Left ventricle myocardium inferior (tissue), 1 donor: ENCODE measurements at places on chromosomes 16 and 17.
A peak's percentile ranks its signal among the peaks of the same experiment; 100 is the strongest.

GRCh38 chr17:962670-963069 is 16.9 kb downstream of the NXN start:
- no peak for DNase-seq

DNA sequence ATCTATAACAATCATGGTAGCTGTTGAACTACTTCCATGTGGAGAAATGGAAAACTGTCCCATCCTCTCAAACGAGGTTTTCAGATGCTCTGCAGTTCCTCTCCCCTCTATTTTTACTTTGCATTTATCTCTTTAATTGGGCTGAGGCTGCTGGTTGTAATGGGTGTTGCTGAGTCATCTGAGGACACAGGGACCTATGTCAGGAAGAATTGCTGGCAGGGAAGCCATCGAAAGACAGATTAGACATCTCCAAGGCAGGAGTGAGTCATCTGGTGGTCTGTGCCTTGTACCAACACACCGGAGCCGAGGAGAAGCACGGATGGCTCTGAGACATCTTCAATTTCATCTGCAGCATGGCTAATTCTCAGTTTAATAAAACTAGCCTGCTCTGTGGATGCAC is 394.5 kb downstream of the GRIN2A start:
- no peak for DNase-seq

DNA sequence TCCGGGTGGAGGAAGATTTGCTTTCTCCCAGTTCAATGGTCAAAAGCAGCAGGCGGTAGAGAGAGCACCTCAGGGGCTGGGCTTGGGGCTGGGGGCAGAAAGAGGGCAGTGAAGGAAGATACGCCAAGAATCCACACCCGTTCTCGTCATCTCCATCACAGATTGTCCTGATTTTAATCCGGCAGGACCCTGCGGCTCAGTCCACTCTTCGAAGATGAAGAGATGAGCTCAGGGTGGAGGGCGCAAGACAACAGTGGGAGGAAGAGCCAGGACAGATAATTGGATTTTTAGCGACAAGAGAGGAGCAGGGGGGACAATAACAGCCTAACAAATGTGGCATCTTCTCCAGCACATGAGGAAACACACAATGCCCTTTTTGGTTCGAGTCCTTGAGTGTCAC is 165.9 kb downstream of the SDK2 start:
- DNase-seq = no peak

- no peak for DNase-seq
These were observed 10.5 kb downstream of the SRL start for GRCh38 chr16:4231367-4231766.

DNA sequence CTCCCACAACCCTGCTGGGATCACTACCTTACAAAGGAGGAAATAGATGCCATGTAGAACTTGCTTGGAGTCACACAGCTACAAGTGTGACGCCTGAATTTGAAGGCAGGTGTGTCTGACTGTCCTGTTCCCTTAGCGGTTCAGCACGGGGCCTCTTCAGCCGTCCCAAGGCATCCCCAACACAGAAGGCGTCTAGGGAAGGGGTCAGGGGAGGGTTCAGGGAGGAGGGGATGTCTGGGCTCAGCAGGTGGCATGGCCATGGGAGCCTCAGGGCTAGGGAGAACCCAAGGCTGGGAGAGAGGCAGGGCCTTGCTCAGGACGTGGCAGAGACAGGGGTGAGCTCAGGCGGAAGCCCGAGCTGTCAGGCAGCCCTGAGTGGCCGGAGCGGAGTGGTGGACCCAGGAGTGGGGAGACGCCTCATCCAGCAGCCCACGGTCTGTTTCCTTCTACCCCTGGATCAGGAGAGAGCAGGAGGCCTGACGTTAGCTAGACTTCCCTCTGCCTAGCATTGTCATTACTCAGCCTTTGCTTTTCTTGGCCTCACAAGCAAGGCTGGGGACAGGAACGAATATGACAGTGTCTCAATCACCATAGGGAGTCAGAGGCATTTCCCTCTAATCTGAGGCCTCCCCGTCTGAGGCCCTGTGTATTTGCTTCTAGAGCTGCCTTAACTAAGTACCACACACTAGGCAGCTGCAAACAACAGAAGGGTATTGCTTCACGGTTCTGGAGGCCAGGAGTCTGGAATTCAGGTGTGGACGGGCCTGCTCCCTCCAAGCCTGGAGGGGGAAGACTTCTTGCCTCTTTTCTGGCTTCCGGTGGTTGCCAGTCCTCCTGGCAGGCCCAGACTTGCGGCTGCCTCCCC is 31.3 kb upstream of the ANKRD40CL start:
- no peak for DNase-seq

DNA sequence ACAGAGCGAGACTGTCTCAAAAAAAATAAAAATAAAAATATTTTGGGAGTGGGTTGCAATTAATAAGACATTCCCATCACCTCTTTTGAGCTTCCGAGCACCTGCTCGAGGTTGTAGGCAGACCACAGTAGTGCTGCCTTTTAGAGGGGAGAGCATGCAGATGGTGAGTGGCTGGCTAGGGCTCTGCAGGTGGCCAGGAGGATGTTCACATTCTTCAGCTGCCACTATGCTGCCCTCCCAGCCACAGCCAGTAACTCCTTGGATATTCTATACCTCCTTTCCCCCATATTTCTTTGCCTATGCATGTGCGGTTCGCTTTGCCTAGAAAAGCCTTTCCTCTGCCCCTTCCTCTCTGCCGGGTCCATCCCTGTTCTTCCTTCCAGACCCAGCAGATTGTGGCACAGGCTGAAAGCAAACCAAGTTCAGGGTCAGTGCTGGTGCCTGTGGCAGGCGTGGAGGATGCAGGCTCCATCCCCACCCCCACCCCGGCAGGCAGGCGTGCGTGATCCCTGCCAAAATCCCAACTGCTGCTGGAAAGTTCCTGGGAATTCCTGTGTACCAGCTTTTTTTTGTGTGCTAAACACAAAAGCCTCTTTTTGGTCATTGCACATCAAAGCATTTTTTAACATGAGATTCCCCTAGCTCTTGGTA is 33.8 kb upstream of the CMIP start:
- DNase-seq = no peak

GRCh38 chr16:66996324-66996982 is 8.1 kb downstream of the CES4A start:
- peak; percentile 29 for DNase-seq

DNA sequence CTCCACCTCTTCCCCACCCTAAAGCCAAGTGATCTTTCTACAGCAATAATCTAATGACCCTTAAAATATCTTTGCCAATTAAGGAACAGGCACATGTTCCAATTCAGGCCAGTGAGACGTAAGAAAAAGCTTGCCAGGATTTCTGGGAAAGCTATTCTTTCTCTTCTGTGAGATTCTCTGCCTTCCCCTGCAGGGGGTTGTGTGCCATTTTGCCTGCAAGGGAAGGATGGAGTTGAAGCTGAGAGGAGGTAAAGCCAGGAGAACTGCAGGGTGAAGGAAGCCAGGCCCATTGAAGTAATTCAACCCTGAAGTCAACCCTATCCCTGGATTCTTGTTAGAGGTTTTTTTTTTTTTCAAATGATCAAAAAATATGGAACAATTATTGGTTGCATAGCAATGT is 9.0 kb upstream of the LPO start:
- DNase-seq = no peak

DNA sequence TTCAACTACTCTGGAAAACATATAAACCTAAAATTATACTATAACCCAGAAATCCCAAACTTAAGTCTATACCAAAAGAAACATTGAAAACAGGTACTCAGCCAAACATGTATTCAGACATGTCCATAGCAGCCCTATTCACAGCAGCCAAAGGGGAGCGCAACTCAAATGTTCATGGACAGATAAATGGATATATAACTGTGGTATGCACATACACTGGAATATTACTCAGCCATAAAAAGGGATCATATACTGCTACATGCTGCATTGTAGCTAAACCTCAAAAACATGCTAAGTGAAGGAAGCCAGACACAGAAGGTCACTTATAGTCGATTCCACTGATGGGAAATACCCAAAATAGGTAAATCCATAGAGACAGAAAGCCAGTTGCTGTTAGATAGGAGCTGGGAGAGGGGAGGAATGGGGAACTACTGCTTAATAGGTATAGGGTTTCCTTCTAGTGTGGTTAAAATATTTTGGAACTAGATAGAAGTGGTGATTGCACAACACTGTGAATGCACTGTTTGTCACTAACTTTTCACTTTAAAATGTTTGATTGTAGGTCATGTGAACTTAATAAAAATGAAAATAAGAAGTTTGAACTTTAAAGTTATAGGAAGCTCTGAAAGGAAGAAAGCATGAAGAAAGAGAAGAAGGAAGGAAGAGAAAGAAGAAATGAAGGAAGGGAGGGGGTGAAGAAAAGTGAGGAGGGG is 812.3 kb downstream of the CDH11 start:
- DNase-seq = no peak

DNA sequence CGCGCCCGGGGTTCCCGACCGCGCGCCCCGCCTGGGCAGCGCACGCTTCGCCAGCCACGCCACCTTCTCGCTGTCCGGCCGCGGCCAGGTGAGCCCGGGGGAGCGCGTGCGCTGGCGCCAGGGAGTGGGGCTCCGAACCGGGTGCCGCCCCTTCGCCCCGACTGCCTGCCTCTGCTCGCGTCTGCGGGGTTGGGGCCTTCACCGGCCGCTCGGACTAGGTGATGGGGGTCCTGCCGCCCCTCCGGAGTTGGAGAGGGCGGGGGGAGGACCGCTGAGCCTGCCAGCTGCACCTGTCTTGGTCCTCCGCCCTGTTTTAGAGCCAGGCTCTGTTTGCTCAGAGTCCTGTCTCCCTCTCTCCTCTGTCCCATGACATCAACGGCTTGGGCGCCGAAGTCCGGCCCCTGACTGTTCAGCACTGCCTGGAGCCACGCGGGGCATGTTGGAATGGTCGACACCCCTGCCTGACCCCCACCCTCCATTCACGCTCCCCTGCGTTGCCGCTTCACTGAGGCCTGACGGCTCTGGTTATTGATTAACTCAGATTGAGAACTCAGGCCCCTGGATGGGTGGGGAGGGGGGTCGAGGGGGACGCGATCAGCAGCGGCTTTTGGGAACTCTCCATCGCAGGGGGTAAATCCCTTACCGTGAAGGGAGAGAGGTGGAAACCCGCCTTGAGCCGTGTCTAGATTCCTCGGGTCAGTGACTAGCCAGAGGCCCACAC is 748 bp downstream of the SMTNL2 start:
- DNase-seq = no peak

GRCh38 chr17:59345476-59345875 is 14.0 kb downstream of the YPEL2 start:
- no peak for DNase-seq

DNA sequence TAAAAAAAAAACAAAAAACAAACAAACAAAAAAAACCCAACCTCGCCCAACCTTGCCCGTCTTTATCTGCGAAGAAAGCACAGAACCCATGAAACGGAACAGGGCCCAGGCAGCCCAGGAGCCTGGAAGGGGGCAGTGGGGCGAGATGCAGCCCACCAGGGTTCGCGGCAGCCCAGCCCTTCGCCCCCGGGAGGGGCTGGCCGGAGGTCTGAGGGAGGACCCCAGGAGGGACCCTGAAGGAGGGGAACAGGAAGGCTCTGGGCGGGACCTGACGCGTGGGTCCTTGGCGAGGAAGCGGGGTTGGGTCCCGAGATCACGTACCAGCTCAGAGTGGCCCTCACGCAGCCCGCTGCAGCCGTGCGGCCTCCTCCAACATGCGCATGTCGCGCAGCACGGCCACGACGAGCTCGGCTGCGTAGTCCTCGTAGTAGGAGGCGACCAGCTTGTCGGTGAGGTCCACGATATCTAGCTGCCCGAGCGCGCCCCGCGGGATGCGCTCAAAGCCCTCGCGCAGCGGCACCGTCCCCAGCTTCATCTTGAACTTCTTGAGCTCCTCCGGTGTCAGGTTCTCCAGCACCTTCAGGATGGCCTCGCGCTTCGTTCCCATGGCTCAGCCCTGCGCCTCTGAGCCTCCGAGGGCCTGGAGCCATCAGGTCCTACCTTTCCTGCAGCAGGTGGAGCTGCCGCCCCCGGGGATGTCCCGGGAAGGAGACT is at the start of gene PYDC1:
TSS of gene PYDC1 (minus strand) at position 714 of the 714 bp plus-strand sequence. CDS start at position 607, 107 bp downstream.
- no peak for DNase-seq

DNA sequence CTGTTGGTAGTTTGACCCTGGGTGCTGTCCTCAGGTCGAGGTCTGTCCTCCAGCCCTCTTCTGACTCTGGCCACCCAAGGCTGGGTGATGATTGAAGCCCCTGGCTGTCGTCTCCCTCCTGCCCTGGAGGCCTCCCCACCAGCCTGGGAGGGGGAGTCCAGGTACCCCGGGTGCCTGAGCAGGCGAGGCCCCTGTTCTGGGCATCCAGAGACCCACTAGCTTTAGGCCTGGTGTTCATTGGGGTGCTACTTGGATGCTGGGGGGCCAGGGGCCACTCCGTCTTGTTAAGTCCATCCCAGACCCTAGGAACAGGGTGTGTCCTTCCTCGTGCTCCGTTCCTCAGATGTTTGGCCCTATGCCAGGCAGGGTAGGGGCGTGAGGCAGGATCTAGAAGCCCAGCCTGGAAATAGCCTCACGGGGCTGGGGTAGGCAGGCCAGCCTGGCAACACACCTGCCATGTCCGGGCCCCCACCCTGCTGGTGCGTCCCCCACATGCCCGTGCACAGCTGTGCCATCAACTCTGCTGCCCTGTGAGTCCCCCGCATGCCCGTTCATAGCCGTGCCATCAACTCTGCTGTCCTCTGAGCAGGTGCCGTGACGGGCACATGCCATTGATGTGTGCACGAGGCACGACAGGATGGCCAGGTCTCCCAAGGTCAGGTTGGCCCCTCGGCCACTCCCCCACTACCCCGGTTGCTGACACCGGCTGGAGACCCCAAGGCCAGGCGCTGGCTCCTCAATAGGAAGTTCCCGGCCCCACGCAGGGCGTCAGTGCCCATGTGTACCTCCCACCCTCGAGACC is 36.9 kb downstream of the GINS2 start:
- DNase-seq = no peak

DNA sequence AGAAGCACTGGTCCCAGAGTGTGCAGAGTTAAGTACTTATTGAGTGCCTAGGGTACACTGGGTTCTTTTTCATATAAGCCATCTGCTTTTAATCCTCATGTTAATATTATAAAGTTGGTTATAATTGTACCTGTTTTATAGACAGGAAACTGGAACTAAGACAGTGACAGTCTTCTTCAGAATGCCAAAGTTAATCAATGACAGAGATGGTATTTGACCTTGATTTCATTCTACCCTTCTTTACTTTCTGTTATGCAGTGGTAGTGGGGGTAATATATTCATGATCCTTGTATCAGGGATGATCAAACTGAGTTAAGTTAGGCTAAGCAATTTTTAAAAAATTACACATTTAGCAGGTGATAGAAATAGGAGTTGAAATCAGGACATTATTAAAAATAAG is 108.6 kb upstream of the GOT2 start:
- DNase-seq = no peak

GRCh38 chr16:8589900-8590688 is at the start of gene TMEM114:
Gene TMEM114, minus strand, starts transcription at chr16:8590511. Its CDS starts 673 bp downstream, at chr16:8589838.
- DNase-seq = no peak

GRCh38 chr17:67018471-67019434 is 25.6 kb upstream of the CACNG1 start:
- DNase-seq = no peak

GRCh38 chr16:21710938-21711337 is 47.2 kb downstream of the OTOA start:
- DNase-seq = no peak
